ENCODE measurements at places on chromosomes 6 and 20. TPM values are rescaled to one million over a fixed set of nuclear protein-coding genes. Genes with fewer than 3 reads are reported as not detected.

CNPY3 gene
- 70.2 TPM for total RNA-seq

PRDM13 gene
- total RNA-seq = not detected

GSS gene
- total RNA-seq = 49.1 TPM

DNPH1 gene
- total RNA-seq = 43.6 TPM

HLA-DRB1 gene
- 37.0 TPM for total RNA-seq

EDN1 gene
- total RNA-seq = not detected

TRAPPC3L gene
- not detected for total RNA-seq

FABP7 gene
- not detected for total RNA-seq

RTEL1 gene
- 38.1 TPM for total RNA-seq

PHACTR3 gene
- total RNA-seq = not detected

CTSA gene
- total RNA-seq = 57.5 TPM

OTOR gene
- not detected for total RNA-seq

MAP3K5 gene
- total RNA-seq = 22.4 TPM

GTSF1L gene
- total RNA-seq = not detected

CRISP2 gene
- not detected for total RNA-seq

OR2J3 gene
- total RNA-seq = not detected

HCRTR2 gene
- not detected for total RNA-seq

ZSCAN31 gene
- total RNA-seq = 1.0 TPM

RBBP8NL gene
- not detected for total RNA-seq

Measured in activated naive CD4-positive, alpha-beta T cell treated with anti-CD3 and anti-CD28 coated beads, Interleukin-2, amount 10 ng/mL, durations not matched to agents 5 hours and 36 hours (primary cell).